ENCODE measurements at places on chromosomes 3 and 15. TPM values are rescaled to one million over a fixed set of nuclear protein-coding genes. Genes with fewer than 3 reads are reported as not detected.

Gene PRR20G
- total RNA-seq: not detected

Gene ACTRT3
- total RNA-seq: 1.7 TPM

Gene CHMP2B
- 13.7 TPM for total RNA-seq

Gene CCR9
- not detected for total RNA-seq

Gene SLC51B
- total RNA-seq: not detected

Gene CLDN1
- 0.13 TPM for total RNA-seq

Gene MYO5C
- total RNA-seq: 13.0 TPM

Gene TRIM71
- under 0.01 TPM for total RNA-seq

Gene COPB2
- 152 TPM for total RNA-seq

Gene XIRP1
- total RNA-seq: not detected

- DNase-seq: no peak
Measured at GRCh38 chr3:88440701-88441100, 290.9 kb downstream of the C3orf38 start.

DNA sequence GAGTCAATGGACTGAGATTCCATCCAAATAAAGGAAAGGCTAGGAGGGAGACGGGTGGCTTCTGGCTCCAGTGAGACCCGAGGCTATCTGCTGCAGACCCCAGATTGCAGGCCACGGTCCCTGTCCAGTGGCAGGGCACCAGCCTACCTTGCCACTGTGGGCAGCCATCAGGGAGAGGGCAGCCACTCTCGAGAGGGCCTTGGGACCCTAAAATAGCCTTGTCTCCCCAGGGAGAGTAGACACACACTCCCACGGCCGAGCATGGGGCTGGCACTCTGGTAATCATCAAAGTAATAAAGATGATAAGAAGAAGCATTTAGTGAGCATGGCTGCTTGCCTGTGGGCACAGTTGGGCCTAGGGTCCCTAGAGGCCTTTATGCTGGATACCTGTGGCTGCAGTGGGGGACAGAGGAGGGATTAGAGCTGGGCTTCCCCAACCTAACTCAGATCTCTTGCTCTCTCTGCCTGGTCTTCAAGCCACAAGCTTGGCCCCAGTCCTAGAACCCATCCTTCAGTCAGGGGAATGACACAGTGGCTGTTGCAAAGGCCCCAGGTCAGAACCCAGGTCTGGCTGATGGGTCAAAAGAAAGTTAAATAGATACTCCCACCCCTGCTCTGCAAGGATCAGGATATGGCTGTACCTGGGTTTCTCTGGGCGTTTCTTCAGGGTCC lies 9.2 kb upstream of the VIPR1 start:
- no peak for DNase-seq

DNA sequence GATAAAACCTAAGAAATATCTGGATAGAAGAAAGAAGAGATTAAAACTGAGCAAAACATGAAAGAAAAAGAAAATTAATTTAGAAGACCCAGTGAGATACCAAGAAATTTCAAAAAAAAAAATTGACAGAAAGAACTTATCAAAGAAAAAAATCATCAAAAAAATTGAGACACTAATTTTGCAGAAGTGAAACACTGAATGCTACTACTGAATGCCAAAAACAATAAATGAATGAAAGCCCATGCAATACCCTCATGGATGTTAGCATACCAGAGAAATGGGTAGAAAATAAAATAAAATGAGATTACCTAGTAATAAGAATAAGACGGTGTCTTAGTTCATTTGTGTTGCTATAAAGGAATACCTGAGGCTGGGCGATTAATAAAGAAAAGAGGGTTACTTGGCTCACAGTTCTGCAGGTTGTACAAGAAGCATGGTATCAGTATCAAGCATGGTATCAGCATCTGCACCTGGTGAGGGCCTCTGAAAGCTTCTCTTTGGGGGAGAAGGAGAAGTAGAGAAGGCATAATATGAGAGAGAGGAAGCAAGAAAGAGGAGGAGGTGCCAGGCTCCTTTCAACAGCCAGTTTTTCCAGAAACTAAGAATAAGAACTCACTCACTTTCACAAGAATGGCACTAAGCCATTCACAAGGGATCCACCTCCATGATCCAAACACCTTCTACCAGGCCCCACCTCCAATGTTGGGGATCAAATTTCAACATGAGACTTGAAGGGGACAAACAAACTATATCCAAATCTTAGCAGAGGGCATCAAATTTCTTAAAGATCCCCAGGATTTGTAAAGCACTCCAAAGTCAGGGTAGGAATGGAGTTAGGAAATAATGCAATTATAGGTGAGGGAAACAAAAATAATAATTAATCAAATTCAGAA lies 73.2 kb downstream of the BTLA start:
- no peak for DNase-seq

DNA sequence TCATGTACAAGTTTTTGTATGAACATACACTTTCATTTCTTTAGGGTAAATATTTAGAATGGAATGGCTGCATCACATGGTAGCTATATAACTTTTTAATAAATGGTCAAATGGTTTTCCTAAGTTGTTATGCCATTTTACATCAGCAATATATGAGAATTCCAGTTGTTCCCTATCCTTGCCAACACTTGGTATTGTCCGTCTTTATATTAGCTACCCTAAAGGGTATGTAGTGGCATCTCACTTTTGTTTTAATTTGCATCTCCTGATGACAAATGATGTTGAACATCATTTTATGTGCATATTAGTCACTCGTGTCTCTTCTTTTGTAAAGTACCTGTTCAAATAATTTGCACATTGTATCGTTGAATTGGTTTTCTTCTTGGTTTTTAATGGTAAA lies 2.5 kb upstream of the MUC13 start:
- no peak for DNase-seq

- no peak for DNase-seq
Measured at GRCh38 chr3:103371411-103371810, 936.6 kb downstream of the ZPLD1 start.

DNA sequence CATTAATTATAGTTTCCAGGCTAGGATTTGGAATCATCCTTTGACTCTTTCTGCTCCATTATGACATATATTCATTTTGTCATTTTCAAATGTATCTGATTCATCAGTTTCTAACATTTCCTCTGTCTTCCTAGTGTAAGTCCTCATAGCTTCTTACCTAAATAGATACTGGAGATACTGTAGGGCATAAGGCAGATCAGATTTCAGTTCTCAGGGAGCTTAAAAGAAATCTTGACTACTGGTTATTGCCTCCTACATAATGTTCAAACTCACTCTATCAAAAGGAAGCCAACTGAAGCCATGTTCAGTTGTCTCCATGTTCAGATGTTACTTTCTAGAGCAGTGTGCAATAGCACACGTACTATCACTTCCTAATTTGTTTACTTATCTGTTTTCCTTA lies 29.6 kb upstream of the CTDSPL2 start:
- DNase-seq: no peak

DNA sequence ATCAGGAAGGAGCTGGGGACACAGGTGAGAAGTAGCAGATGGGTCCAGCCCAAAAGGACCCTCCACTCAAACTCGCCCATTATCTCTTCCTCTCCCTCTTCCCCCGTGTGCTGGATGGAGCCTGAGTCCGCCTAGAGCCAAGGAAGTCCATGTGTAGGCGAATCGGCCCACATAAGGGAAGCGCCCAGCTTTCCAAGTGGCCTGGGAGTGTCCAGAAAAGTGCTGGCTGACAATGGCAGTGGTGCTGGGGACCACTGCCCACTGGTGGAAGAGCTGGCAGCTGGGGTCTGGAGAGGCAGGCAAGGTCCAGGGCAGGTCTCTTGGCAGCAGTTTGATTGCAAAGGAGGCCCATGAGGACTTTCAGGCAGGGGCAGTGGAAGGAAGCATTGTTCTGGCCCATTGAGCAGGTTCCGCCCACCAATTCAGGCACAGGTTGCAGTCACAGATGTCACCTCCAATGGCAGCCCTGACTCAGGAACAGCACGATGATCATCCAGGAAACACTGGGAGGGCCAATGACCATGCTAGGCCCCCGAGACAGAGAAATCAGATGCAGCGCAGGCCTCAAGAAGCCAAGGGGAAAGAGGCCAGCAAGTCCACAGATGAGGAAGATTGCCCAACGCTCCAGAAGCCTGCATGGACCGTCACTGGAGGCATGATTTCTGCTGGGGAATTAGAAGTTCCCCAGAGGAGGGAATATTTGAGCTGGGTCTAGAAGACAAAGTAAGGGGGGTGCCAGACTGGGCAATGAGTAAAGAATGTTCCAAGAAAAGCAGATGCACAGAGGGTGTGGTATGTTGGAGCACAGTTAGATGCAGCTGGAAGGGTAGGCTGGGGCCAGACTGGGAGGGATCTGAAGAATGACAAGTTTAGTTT lies 3.0 kb downstream of the MFGE8 start:
- DNase-seq: no peak

DNA sequence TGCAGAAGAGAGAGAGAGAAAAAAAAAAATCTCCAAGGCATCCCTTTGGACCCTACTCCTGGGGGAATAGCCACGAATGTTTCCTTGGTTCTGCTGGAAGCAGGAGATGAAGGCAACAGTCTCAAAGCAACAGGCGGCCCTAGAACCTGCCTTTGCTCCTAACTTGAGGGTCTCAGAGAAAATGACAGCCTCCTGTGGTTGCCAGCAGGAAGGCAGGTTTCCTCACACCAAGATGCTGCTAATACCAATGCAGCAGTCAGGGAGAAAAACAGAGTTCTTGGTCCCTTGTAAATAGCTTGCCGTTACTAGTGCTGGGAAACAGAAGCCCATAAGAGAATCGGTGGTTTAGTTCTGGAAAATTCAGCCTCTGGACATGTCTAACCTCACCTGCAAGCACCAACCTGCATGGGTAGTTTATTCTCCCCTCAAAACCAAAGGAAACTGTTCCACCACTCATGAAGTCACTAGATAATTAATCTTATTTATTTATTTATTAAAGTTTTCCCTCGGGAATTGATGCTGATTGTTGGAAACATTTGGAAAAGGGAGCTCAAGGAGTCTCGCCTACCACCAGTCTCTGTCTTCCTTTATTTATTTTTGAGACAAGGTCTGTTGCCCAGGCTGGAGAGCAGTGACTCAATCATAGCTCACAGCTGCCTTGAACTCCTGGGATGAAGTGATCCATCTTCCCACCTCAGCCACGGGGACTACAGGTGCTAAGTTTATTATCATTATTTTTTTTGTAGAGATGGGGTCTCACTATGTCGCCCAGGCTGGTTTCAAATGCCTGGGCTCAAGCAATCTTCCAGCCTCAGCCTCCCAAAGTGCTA lies 883 bp upstream of the FRMD4B start:
- no peak for DNase-seq

GRCh38 chr3:48727511-48727910 lies 10.5 kb upstream of the IP6K2 start:
- DNase-seq: no peak

DNA sequence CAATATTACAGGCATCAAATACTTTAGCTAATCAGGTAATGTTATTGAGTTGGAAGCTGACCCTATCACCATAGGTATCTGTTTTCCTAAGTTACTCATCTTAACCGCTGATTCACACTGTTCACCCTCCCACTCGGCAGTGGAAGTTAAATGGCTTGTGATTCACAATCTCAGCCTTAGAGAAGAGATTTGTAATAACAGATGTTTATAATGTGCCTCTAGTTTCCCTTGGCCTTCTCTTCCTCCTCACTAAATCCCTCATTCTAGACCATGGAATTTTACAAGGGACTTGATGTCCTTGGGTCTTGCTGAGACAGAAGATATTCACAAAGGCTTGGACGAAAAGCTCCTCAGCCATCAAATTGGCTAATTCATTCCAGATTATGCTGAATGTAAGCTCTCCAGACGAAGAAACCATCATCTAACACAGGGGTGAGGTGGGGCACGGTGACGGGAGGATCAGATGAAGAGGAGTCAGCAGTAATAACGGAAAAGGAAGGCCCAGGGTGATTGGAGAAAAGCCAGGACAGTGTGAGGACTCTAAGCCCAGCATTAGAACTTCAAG lies 931.7 kb downstream of the MCTP2 start:
- peak; percentile 76 for DNase-seq

- no peak for DNase-seq
Measured at GRCh38 chr15:54776410-54776809, 420.3 kb downstream of the RSL24D1 start.

- DNase-seq: no peak
Measured at GRCh38 chr3:8610951-8611350, 33.6 kb downstream of the SSUH2 start.

DNA sequence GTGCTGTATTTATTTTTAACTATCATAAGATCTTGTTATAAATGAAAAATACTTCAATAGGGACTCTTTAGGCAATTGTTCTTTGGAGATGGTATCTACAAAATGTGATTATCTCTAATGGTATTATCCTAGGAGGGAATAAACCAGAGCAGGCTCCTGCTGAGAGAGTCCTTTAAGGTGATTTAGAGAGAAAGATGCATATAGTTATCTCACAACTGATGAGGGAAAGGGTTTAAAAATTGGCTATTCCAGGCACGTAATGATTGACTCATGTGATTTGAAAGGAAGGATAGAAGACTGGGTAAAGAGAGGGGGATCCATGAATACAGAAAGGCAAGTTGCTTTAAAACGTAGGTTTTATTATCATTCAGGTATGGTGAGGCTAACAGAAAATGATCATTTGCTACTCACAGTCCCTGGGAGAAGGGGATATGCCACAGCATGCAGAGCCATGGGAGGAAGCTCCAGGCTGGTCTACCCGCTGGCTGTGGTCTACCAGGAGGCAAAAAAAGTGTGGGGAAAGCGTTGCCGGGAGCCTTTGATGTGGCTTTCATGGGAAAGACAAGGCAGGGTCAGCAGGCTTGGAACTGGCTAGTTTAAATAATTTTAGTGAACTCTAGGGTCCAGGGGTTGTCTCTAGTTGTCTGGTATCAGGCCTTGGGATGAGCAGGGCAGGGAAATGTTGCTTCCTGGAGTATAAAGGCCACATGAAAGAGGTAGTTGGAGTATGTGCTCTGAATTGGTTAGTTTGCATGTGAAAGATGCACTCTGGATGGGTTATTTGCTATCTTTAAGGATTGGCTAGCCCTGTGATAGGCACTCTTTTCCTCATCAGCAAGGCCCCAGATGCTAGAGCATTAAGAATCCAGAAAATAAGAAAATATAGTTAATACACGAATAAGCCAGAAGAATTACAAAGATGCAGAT lies 798.4 kb upstream of the GRM7 start:
- no peak for DNase-seq

DNA sequence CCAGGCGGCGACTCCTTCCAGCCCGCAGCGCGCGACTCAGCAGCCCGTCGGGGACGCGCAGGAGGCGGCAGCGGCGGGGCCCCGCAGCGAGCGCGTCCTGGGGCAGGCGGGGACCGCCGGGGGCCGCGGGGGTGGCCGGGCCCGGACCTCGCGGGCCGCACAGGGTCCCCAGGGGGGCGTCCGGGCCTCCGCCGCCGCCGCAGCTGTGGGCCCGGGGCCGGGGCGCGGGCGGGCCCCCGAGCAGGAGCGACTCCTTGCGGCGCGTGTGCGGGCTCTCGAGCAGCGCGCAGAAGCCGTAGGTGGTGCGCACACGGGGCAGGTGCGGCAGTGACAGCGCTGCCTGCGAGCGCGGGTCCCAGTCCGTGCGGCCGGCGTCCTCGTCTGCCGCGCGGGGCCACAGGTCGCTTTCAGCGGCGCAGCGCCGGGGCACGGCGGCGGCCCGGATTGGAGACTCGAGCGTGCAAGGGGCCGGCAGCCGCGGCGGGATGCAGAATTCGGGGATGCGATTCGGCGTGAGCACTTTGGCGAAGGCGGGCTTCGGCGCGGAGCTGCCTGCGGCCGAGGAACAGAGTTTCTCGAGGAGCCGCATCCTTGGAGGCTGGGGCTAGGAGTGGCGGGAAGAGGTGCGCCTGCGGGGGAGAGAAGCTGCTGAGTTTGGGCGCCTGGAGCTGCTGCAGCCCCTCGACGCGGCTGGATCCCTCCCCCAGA lies 535 bp downstream of the C2CD4B start:
- peak; percentile 43 for DNase-seq

GRCh38 chr15:73687351-73687750 lies 3.2 kb downstream of the CD276 start:
- DNase-seq: no peak

All from dermis microvascular lymphatic vessel endothelial cell (primary cell).